Cardiac septum (tissue), 1 donor: ENCODE measurements at places on chromosomes 16 and 17.
A peak's percentile ranks its signal among the peaks of the same experiment; 100 is the strongest.

- DNase-seq, result no peak
These were observed 161.0 kb downstream of the FTO start for GRCh38 chr16:53864819-53865493.

DNA sequence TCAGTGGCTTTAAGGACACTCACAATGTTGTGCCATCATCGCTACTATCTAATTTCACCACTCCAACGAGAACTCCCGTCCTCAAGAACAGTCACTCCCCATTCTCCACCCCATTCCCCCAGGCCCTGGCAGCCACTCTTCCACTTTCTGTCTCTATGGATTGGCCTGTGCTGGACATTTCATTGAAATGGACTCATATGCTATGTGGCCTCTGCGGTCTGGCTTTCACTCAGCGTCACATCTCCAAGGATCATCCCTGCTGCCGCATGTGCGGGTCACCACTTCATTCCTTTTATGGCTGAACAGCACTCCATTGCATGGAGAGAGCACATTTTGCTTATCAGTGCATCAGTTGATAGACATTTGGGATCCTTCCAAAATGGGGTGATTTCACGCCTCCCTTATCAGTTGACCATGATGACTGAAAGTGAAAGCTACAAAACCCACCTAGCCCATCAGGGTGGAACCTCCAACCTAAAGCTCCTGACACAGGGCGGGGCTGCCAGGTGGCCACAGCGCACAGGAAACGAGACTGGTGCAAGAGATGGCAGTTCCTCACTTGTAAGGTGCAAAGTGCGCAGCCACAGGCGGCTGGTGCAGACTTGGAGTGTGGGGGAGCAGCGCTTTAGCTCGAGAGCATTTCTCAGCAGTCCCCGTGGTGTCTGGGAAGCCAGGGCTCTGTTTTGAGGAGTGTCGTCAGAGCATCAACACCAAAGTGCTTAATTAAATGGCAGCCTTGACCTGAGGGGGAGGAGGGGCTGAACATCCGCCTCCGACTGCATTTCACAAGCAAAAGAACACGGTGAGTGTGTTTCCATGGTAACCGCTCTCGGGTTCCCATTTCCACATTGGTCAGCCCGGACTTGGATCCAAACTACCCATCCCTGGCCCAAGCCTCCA is 23.8 kb downstream of the COTL1 start:
- peak; percentile 91 for DNase-seq

DNA sequence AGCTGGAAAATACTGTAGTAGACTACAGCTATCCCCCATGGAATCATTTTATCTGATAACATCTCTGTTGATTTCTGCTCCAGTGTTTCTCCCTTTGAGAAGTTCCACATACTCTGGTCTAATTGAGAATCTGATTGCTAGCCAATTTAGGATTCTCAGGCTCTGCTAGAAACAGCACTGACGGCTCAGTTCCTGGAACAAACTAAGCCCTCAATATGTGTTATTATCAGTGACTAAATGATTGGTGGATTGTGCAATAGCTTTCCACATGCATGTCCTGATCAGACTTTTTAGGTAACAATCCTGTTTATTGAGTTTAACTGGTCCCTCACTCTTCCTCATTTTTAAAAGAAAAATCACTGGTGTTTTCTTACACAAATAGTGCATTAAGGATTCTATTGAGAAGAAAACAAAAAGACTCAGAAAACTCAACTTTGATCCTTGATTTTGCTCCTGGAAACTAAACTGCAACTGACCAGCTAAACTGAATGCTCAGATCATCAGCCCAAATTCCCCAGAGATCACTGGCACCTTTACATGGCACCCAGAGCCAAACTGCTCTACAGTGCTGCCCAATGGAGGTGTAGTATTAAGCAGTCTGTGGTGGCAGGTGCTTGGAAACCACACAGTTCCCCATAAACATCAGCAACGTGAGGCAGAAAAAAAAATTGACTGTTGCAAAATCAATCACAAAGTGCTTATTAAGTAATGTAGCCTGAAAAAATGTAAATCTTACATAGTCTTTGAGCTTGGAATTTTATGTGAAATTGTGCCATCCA is 423.7 kb downstream of the TOX3 start:
- DNase-seq, result no peak

DNA sequence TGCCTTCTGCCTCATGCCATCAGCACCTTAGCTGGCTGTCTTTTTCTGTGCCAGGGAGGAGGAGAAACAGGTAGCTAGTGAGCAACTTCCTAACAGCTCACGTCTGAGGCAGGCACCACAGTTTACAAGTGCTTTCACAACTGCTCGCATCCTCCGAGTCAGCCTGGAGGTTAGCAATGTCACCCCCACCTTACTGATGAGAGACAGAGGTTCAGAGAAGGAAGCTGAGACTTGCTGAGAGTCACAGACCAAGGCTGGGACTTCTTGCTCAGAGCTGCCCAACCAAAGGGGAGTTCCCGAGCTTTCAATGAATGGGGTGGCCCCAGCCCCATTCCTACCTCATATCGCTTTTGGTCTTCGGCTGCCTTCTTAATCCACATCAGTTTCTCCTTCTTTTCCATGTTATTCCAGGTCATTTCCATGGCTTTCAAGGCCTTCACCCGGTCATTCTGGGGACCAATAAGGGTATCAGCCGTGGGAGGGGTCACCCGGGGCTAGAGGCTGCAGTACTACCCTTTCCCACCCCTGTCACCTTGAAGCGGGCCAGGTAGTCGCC is 9.6 kb downstream of the UBTF start:
- no peak for DNase-seq

GRCh38 chr17:81002409-81003361 is 11.0 kb downstream of the CHMP6 start:
- no peak for DNase-seq

DNA sequence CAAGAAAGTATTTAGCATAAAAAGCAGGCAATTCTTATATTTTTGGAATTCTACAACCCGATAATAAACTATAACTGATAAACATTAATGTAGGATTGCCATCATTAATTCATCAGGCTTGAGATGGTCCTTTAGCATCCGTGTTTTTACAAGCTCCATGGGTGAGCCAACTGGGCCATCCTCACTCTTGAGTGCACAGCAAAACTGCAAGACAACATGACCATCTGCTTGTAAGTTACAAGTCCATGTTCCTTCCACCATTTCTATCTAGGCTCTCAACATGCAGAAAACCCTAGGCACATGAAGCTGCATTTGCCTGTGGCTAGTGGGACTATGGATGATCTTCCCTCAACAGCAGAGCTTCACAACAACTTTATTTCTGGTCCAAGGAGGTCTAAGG is 40.1 kb downstream of the ADAMTS18 start:
- DNase-seq, result no peak

DNA sequence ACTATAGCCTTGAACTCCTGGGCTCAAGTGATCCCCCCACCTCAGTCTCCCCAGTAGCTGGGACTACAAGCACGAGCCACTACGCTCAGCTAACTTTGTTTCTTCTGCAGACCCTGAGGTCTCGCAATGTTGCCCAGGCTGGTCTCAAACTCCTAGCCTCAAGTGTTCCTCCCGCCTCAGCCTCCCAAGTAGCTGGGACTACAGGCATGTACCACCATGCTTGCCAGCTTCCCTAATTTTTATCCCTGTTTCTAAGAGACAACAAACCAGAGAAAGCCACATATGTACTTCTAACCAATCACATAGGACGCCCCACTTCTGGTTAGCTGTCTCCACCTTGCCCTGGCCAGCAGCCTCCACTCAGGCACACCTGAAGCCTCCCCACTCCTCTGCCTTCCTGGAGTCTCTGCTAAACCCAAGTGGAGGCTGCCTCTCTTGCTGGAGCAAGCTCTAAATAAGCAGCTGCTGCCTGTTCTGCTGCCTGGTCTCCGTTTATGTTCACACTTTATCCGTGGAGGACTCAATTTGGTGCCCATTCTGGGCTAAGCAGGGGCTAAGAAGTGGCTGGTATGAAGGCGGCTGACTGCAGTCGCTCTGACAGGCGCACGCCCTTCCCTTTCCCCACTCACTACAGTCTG is 24.7 kb downstream of the NSMCE1 start:
- no peak for DNase-seq

- no peak for DNase-seq
These were observed 31.6 kb downstream of the SERPINF1 start for GRCh38 chr17:1793447-1793806.

- no peak for DNase-seq
These were observed 25.0 kb downstream of the HOXB1 start for GRCh38 chr17:48505788-48506187.

- no peak for DNase-seq
These were observed 28.0 kb upstream of the LITAF start for GRCh38 chr16:11614587-11615175.

GRCh38 chr17:8726941-8727555 is 17.6 kb downstream of the CCDC42 start:
- DNase-seq, result peak; percentile 44
